ENCODE measurements at places on chromosomes 13 and 19. TPM values are rescaled to one million over a fixed set of nuclear protein-coding genes. Genes with fewer than 3 reads are reported as not detected.

The KCNRG gene
- total RNA-seq: 0.68 TPM

The ATP12A gene
- total RNA-seq: 0.24 TPM

The TSPAN16 gene
- total RNA-seq: not detected

The GNG8 gene
- total RNA-seq: not detected

The CGB2 gene
- total RNA-seq: not detected

The SPIB gene
- 0.44 TPM for total RNA-seq

The TRAPPC5 gene
- 127 TPM for total RNA-seq

The SIAH3 gene
- total RNA-seq: 0.04 TPM

The KCTD4 gene
- total RNA-seq: not detected

The PROSER1 gene
- total RNA-seq: 19.6 TPM

DNA sequence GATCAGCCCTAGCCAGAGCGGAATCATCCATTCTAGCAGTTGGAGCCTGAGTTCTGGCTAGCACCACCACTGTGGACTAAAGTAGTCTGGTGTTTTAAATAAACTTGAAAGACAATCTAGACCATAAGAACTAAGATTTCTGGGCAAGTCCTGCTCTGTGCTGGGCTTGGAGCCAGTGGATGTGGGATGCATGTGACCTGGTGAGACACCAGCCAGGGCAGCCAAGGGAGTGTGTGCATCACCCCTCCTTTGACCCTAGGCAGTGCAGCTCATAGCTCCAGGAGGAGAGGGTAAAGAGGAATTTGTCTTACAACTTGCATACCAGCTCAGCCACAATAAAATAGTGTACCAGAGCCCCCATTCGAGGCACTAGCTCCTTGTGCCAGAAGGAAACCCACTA is 21.0 kb downstream of the ITGBL1 start:
- no peak for ATAC-seq

- ATAC-seq: no peak
Observed at GRCh38 chr19:8610041-8610935, at the start of gene ADAMTS10. Gene ADAMTS10, minus strand, starts transcription at chr19:8610715. Its CDS starts 5,005 bp downstream, at chr19:8605710.

DNA sequence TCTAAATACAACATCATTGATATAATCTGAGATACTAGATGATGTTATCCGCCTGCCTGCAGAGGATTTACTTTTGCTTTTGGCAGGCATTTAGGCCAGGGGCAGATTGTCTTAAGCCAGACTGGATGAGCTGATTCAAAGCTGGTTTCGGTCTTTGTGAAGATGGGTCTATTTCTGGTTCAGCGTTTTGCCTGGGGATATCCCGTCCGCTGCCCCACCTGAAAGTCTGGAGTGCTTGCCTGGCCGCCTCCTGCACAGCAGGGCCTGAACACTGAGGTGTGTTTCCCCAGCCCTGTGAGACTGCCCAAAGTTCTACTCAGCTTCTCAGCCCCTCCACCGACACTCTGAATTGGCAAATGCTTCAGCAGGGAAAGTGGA is 149.7 kb downstream of the KATNAL1 start:
- no peak for ATAC-seq

GRCh38 chr13:69857183-69857821 is 250.3 kb upstream of the ATXN8OS start:
- peak; percentile 33 for ATAC-seq

DNA sequence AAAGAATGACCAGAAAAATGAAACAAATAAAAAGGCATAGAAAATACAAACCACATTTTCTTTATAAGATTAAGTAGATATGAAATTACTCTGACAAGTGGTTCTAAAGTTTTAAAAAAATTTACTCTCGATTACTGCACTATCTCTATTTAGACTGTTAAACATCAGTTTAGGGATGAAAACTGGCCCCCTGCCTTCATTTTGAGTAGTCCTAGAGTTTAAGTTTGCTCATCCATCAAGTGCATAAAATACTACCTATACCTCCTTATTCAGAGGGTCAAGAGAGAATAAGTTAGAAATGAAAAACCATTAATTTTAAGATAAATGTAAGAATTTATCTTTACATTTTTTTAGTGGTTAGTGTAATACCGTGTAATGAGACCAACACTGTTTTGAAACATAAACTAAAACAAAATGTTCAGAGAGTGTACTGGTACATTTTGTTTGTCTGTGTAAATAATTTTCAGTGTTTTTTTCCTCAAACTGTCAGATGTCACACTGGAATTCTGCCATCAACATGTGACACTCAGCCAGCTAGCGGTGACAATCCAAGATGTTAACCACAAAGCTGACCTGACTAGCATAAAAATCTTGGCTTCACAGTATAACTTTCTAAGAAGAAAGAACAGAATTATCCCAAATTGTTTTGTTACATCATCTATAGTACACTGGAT is 184.8 kb upstream of the PCDH20 start:
- no peak for ATAC-seq

- no peak for ATAC-seq
Observed at GRCh38 chr13:34720618-34721017, 221.5 kb upstream of the NBEA start.

DNA sequence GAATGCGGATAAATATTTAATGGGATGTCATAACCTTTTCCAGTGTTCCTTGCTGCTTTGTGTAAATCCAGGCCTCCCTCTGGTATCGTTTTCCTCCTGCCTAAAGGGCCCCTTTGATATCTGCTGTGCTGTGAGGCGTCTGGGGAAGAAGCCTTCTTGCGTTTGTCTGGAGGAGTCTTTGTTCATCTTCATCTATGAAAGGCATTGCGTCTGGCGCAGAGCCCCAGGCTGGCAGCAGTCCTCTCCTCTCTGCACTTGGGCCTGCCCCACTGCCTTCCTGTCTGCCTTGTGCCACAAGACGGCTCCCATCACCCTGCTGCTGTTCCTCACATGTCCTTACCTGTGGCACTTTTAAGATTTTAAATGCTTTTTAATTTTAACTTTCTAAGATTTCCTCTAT is 9.8 kb downstream of the PROZ start:
- no peak for ATAC-seq

DNA sequence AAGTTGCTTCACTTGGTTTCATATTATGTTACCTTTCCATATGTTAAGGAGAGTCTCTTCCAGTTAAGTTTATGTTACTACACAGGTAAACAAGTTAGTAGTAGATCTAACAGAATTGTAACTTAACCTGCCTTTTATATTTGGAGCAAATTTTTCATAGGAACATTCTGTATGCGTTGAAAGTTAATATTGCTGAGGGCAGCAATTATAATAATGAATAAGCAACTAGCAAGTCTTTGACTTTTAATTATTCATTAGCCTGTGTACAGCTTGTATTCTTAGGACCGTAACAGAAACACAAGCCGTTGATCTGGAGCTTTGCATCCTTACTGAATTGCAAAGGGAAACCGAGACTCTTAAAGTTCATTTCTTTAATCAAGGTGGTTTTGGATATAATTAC is 11.6 kb downstream of the SUGT1 start:
- no peak for ATAC-seq

DNA sequence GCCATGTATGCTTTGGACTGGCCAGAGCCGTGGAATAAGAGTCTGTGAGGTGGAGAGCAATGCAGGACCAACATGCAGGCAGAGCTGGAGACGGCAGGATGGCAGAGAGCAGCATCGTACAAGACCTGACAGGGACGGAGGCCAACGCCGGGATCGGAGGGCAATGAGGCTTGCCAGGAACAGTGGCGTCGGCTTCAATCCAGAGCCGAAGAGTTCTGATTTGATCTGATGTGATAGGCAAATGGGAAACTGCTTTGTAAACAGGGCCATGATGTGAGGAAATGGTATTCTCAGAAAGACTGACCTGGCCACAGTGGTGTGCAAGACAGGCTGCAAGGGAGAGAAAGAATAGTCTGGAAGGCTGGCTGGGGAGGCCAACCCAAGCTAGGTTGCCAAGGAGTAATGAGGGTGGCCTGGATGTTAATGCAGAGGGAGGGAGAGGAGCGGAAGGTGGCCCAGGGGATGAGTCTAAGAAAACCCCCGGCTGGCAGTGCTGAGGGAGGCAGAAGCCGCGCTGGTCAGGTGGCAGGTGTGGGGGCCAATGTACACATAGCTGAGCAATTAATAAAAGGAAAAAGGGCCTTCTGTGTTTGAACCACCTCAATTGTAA is 26.7 kb downstream of the RCBTB2 start:
- no peak for ATAC-seq
